ENCODE measurements at places on chromosomes 6 and 20.
A peak's percentile ranks its signal among the peaks of the same experiment; 100 is the strongest.

DNA sequence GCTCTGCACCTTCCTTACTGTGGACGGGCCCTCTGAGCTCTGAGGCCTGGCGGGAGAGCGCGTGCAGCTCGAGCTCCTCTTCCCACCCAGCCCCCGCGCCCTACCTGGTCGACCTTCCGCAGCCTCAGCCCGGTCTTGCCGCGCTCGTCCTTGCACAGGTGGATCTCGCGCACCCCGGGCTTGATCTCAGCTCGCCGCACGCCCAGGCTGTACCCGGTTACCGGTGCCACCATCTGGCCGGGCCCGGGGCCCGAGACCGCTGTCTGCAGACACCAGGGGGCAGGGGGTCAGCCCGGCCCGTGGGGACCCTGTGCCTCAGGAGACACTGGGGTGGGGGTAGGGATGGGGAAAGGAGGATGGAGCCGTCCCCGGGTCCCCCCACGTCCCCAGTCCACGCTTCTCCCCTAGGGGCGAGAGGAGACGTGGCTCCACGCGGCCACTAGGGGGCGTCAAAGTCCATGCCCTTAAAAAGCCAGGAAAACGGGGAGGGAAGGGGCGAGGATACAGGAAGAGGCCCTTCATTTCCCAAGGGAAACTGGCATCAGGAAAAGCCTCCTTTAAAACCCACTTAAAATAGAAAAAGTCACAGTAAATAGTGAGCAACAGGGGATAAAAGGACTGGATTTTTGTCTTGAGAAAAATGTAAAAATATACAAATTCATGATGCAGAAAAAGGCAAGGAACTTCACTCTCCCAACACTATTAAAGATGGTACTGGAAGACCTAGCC, 15.5 kb downstream of the SDCBP2 start:
- peak; percentile 80 for DNase-seq

DNA sequence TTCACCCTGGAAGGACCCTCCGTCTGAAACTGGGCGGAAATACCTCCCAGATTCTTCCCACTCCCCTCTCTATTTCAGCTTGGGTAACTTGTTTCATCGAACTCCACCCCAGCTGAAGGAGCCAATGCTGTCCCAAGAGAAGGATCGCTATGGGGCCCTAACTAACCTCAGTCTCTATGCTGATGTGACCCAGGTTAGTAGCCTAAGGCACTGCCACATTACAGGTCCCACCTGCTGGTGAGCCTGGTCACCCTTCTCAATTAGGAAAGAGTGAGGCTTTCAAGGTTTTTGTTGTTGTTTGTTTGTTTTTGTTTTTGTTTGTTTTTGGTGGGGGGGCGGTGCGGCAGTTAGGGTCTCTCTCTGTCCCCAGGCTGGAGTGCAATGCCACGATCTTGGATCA, 168.4 kb downstream of the OR2B2 start:
- no peak for DNase-seq

DNA sequence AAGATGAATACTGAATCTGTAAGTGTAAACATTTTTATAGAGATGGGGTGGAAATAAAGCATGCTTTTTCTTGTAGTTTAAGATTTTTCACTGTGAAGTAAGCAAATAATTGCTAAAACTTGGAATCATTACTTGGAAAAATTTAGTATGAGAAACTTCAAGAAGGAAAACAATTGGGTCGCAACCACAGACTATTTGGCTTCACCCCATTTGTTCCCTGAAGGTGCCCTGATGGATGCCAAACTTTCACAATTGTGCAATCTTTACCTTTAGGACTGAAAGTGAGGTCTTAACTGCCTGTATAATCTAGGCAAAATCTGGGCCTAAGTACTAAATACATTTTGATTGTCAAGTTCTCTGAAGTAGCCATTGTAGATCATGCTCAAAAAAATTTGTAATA, 330.1 kb downstream of the HDGFL1 start:
- no peak for DNase-seq

DNA sequence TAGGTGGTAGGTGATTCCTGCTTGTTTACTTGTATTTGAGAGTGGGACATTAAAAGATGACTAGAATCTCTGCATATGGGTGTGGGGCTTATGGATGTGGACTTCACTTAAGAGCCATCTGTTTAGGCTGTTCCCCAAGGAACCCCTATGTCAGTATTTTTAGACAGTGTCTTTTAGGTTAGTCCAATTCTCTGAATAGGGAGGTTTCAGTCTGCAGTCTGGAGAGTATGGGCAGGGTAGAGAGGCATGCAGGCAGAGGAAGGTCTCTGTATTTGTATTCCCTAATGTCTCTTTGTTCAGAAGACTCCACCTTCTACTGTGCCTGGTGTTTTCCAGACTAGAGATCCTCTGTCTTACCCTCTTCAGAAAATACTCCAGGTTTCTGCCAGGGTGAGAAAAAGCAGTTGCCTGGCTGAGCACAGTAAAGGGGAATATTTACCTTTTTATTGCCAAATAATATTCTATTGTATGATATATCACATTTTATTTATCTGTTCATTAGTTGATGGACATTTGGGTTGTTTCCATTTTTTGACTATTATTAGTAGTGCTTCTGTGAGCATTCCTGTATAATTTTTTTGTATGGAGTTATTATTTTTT, 19.1 kb downstream of the SLX4IP start:
- no peak for DNase-seq

DNA sequence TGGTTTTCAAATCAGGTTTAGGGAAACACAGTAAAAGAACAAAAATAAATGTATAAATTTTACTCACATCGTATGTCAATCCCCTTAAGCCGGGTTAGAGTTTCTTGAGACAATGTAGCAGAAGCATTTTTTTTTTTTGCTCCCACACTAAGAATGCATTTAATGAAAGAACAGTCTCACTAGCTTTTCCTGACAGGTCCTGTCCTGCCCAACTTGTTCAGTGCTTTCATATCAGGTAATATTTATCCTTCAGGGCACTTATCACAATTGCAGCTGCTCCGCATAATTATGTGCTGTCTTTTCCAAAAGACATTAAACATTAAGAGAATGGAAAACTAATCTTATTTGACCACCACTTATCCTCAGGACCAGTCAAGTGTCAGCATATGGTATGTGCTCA, 632.0 kb downstream of the HTR1B start:
- no peak for DNase-seq

DNA sequence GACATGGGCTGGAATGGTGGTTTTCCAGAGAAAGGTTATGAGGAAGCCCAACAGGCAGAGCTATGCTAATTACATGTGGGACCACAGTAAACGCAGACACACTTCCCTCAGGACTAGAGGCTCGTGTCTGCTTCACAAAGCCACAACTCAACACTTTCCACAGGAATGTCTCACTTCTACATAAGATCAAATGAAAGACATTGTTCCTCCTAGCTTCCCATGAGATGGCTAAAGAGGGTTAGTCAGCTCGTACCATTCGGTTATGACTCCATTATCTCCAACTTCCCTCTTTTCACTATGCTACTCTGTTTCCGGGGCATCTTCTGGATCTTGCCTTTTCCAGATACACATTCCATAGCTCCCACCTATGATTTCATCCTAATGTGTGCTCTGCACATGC, 29.1 kb upstream of the ZC3H12D start:
- no peak for DNase-seq

DNA sequence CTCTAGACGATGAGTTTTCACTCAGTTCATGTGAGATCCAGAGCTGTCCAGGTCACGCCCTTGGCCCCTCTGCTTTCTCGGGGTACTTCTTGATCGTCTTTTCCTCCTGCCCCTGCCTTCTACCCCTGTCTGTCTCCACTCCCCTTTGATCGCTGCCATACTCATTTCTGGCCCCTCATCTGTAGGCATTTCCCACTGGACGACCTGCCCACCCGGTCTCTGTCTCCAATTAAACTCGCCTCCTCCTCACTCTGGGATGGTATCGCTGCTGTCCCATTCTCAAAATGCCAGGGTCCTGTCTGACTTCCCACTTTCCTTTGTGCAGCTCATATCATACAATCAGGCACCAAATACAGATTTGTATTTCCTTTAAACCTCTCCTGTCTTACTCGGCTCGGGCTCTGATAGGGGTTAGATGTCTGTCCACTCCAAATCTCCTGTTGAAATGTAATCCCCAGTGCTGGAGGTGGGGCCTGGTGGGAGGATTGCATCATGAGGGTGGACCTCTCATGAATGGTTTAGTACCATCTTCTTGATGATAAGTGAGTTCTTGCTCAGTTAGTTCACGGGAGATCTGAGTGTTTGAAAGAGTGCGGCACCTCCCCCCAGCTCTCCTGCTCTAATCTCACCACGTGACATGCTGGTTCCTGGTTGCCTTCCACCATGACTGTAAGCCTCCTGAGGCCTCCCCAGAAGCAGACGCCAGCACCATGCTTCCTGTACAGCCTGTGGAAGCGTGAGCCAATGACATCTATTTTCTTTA, 3.5 kb upstream of the SYNJ2 start:
- DNase-seq, result no peak

GRCh38 chr6:3405182-3405518, 51.7 kb downstream of the SLC22A23 start:
- DNase-seq, result no peak

GRCh38 chr6:130962966-130963365, 100.1 kb downstream of the EPB41L2 start:
- no peak for DNase-seq
